ENCODE measurements at places on chromosomes 2 and 18.

GRCh38 chr2:110732422-110733413 lies at the start of gene ACOXL:
ACOXL (plus strand) TSS chr2:110732573; CDS start chr2:110768390, 35,817 bp downstream.
- DNase-seq, result peak; percentile 26

- no peak for DNase-seq
These were observed 93.0 kb upstream of the SH3BP4 start for GRCh38 chr2:234858790-234859329.

DNA sequence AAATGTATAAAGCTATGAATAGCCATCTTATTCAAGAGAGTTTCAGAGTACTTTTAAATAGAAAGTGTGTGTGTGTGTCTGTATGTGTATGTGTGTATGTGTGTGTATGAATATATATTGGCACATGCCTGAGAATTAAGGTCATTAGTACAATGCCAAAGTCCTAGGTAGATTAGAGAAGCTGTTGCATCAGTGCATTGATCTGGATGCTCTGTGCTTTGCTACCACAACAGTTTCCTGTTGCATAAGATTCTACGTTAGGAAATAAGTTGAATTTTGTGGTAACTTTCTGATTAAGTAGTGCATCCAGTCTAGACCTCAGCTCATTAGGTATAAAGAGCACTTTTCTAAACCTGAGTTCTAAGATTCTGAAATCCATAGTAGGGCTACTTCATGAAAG lies 1102.8 kb upstream of the KLHL29 start:
- no peak for DNase-seq

- DNase-seq, result peak; percentile 57
These were observed 3.4 kb upstream of the NARS1 start for GRCh38 chr18:57624988-57625387.

Measured in mammary epithelial cell (primary cell).